HL-60 (cell line): ENCODE measurements at places on chromosomes 7 and 10.

DNA sequence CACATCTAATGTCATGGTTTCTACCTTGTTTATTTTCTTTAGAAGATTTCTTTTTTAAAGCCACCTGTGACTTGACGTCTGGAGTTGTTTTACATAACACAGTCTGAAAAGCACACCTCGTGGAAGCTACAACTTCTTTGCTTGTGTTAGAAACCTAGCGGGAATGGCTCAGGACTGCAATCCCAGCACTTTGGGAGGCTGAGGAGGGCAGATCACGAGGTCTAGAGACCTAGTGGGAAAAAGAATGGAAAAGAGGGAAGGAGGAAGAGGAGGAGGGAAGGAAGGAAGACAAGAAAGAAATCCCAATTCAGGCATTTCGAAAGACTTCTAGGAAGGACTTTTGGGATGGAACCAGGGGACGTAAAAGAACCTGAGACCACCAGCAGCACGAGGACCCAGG is 146.3 kb upstream of the CELF2 start:
- DNase-seq: no peak

- no peak for DNase-seq
Observed at GRCh38 chr7:126286317-126286716, 966.4 kb downstream of the GRM8 start.

DNA sequence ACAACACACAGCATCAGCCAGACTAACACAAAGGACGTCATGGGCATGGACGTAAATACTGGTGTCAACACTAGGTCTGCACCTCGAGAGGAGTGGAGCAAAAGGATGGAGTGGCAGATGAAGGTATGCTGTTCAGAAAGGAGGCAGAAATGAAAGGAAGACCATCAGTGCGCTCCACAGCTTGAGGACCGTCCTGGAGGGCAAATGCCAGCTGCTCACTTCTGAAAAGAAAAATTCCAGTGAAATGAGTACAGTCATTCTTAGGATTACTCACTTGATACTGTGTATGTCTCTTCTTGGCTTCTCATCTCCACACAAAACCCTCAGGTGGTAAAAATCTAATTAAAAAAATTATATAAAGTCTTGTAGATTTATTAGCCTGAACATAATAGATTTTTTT is 44.8 kb downstream of the EGFR start:
- DNase-seq: no peak

- no peak for DNase-seq
Observed at GRCh38 chr7:101154693-101155102, 422 bp downstream of the AP1S1 start.

DNA sequence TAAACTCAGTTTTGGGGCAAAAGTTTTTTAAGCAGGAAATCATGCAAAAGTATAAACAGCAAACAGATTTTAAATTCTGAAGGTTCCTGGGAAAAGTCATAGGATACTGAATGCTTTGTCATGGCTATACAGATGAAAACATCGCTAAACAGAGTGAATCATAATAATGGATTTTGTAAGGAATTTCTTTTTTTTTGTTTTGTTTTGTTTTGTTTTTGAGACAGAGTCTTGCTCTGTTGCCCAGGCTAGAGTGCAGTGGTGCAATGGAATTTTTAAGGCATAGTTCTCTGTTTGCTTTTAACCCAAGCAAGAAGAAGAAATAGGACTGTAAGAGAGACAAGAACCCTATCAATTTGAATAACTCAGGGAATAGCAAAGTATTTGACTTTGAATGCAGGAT is 285.3 kb downstream of the NRG3 start:
- no peak for DNase-seq

DNA sequence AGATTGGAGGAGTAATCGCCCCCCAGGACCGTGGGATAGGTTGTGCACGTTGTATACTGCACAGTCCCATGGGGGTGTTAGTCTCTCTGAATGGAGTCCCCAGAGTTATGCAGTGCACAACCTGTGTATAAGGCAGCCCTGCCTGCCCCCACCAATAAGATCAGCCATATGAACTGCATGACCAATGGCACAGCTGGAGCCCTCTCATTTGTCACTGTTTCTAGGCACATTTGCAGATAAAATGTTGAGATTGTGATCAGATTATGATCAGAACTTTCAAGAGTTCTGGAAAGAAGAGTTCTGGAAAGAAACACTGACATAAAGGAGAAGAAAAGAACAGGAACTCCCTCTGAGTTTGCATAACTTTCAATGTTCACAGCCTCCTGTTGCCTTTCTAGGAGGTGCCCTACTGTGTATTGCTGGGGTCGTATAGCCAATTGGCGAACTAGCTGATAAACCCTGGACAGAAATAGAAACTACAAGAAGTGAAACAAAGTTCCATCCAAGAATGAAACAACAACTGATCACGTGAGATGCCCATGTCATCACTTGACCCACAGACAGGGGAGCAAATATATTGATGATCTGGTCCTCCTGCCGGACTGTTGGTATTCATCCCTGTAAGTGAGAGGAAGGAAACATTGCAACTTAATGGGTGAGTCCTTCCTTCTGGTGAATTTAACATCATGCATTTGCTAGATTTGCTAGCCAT is 49.6 kb upstream of the TOMM7 start:
- no peak for DNase-seq

DNA sequence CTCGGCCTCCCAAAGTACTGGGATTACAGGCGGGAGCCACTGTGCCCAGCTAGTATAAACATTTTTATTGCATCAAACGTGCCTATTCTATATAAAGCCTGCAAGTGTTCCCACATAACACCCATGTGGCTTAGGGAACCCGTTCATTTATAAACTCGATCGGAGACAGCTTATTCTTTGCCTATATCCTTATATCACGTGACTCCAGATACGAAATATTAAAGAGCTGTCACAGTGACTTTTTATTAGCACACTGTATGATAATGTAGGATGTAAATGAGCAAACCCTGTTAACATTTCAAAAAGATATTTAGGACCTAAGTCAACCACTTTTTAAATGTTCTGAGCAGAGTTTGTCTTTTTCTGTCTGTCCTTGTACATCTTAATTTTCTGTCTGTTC is 642.9 kb upstream of the ADARB2 start:
- DNase-seq: no peak

GRCh38 chr10:1400101-1401070 is 336.9 kb downstream of the ADARB2 start:
- DNase-seq: no peak

DNA sequence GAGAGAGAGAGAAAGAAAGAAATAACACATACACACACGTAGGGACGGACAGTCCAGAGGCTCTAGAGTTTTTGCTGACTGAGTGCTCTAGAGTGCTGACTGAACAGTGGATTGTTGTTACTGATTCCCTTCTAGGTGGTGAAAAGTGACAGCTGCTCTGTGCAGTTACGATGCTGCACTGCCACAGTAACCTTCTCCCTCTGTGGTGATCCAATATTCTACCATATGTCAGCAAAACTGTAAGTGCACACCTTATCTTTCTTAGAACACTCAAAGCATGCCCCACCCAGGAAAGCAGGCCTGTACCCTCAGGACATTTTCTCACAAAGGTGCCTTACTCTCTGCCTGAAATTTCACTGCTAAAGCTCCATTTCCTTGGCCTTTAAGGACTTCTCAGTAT is 1023.5 kb downstream of the TYW1 start:
- no peak for DNase-seq

DNA sequence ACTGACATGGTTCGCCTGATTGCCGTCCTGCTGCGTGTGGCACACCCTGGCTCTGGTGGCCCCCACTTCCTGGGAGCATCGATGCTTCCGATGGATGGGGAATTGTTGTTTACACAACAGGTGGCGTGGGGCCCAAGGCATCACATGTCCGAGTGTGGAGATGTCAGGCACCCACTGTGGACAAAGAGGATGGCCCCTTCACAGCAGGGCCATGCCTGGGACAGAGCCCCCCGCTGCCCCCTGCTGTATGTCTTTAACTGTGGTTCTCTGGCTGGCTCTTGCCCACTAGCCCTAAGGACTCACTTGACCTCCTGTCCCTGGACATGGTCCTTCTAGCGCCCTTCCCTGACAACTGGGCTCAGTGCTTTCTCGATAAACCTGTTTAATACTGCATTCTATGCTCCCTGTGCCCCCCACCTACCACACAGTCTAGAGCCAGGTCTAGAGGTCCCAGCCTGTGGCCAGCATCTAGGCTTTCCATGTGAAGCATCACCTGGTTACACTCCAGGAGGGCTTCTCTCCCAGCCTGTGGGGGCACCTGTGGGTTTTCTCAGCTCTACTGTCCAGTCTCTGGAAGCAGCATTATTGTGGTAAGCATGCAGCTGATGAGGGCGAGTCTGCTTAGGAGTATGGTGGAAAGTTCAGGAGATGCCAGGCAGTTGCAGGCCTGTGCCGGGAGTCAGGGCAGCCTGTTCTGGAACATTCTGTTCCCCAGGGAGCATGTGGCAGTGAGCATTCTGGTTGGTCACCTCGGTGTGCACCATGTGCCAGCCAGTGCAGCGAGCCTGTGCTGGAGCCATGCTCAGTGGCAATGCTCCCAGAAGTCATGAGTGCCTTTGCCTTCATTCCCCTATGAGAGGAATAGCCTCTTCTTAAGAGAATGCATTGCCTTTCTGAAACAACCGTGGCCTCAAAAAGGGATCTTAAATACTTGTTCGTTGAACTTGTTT is 10.4 kb downstream of the ADCY1 start:
- no peak for DNase-seq

GRCh38 chr7:80772347-80772993 is 134.0 kb downstream of the CD36 start:
- DNase-seq: no peak

DNA sequence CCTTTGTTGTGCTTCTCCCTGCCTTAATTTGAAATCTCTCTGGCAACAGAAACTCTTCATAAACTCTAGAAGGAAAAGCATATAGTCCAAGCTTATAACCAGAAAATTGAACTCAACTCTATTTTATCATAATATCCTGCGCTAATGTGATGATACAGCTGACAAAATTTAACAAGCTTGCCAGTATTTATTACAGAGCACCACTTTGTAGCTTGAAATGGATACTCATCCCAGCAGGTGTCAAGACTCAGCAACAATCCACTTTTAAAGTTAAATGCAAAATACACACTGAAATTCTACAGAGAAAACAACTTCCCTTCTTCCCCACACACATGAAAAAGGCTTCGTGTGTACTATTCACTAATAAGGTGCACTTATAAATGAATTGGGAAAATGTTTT is 228.9 kb downstream of the AGMO start:
- no peak for DNase-seq

DNA sequence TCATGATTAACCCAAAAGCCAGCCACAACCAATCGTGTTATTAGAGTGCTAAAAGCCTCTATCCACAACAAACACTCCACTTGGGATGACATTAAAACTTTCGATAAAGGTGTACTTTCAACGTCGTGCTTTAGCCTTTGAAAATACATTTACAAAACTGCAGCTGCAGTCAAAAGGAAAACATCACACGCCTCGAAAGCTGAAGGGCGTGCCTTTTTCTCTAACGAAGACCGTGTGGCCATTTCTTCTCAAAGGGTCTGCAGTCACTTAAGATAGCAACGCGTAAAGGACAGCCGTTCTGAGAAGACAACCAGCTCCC is 1.1 kb downstream of the ARHGAP12 start:
- no peak for DNase-seq

- no peak for DNase-seq
Observed at GRCh38 chr7:77838929-77839491, 40.4 kb downstream of the PHTF2 start.

GRCh38 chr10:131082991-131083481 is 228.5 kb downstream of the TCERG1L start:
- DNase-seq: no peak

- no peak for DNase-seq
Observed at GRCh38 chr10:14528450-14528849, 197.7 kb upstream of the FRMD4A start.

DNA sequence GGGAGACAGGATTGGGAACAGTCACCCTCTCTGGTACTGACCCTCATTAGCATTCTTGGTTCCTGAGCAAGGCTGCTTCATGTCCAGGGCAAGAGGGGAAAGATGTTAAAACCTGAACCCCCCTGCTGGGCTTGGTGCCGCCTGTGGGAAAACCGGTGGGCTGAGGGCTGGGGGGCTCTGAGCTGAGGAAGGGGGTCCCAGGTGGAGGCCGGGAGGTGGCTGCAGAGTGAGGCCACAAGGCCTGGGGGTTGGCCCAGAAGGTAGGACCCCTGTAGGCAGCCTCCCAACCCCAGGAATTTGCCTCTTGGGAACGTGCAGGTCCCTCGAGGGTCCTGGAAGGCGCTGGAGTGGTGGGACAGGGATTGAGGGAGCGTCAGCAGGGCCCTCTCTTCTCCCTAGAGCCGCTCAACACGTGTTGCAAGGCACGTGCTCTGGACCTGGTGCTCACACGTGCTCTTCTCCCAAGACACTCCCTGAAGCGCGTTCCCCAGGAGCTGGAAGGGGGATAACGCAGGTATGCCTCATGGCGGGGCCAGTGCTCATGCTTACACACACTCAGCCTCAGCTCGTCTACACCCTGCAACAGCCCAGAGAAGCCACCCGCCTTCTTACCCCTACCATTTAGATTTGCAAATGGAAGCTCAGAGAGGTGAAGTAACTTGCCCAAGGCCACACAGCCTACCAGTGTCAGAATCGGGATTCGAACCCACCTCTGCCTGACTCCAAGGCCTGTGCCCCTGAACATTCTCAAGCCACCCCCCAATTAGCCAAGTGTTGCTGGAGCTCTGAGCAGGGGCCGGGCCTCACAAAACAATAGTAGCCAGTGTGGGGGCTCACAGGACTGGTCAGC is 64.4 kb downstream of the LHPP start:
- no peak for DNase-seq

DNA sequence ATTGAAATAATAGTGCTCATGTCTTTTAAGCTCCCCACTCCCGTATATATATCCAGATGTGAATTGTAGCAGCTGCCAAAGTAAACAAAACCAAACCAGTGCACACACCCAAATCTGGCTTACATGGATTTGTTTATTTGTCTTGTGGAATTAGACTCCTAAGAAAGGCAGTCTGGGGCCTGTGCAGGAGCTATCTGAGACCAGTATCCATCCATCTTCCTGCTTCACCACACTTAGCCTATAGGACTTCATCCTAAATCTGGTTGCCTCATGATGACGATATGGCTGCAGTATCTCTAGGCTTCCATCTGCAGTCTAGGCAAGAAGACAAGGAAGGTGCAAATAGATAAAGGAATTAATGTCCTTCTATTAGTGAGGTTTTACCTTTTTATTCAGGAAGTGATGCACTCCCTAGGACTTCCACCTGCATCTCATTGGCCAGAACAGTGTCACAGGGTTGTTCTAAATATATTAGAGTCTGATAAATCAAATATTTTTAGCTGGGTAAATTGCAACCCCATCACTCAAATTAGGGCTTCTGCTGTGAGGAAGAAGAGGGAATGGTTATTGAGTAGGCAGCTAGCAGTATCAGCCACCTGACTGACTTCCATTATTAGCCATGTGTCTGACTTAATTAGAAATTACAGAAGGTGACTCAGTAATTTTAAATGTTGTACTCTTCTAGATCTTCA is 6.0 kb downstream of the WIPF3 start:
- no peak for DNase-seq
